ENCODE measurements at places on chromosomes 4 and X.

DNA sequence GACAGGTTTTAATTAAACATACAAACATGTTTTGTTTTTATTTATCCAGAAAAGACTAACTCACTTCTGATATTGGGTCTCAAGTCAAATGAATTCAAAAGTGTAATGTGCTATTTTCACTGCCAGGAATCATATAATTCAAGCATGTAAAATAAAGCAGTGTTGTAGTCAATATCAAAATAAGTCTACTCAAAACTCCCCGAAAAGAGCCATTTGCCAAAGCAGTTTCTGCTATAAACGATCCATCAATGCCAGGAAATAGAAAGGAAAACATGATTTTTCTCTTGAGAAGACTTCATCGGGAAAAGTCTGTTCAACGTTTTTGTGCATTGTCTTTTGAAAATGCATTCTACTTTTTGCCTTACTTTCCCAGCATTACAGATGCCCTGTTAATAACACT, 633.3 kb downstream of the FAT4 start:
- no peak for DNase-seq

DNA sequence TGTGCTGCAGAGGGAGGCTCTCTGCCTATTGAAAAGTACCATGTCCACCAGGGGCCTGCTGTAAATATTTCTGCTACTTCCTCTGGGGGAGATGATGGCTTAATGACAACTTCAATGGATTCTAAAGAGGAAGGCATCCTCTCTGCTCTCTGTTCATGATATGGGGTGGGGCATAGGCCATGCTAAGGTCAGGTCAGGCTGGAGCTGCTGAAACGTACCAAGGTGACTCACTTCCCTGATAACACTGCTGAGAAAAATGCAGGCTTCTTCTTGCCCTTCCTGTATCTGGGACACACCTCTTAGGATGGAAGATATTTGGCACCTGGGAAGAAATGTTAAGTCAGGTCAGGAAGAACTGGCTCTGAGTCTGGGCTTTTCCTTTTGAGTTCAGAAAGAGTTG, 31.5 kb downstream of the HS3ST1 start:
- DNase-seq = no peak

- DNase-seq = no peak
Measured at GRCh38 chr4:83644677-83645659, 109.1 kb downstream of the GPAT3 start.

DNA sequence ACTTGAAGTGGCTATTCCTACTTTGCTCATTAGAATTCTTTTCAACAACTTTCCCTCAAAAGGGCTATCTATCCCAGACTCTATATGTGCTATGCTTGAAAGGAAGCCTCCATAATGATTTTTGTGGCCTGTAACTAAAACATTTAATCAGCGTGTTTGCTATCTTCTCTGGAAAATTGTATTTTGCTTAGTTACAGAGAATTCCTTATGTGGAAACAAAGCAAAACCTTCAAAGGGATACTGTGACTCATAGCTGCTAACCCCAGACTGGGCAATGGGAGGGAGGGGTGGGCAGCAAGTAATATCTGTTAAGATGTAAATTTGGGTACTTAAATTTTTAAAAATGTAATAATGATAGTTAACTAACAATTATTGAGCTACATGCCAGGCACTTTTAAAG, 3.7 kb downstream of the SLC25A14 start:
- no peak for DNase-seq

DNA sequence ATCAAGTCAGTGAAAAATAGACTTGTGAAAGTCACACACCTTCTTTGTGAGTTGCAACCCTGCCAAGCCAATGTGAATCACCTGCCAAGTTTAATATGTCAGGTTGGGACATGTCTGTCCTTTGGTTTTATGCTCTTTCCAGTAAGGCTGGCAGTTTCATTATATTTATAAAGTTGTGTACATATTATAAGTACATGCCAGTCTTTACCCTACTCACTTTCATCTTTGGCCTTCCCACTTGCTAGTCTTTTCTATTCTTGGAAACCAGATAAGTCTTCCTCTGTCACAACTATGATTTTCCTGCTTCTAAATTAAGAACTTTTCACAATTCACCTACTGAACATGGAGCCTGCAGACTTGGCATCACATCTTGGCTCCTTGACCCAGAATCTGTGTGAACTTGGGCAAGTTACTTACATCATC, 680.7 kb upstream of the BOD1L1 start:
- DNase-seq = no peak

DNA sequence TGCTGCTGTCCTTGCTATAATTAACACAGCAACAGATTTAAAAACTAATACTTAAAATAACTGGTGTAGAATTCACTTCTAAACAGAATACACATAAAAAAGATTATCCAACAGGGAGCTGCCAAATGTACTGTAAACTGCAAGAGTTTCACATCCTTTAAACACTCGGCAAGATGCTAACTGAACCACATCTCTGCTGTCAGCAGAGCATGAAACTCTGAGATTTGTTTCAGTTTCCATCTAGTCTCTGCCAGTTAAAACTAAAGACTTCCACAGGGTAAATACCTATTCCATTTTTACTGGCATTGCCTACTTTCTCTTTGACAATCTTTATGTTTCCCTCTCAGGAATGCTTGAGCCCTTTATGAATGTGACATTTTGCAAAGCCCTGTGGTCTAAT, 127.7 kb downstream of the SLC7A11 start:
- DNase-seq = no peak

DNA sequence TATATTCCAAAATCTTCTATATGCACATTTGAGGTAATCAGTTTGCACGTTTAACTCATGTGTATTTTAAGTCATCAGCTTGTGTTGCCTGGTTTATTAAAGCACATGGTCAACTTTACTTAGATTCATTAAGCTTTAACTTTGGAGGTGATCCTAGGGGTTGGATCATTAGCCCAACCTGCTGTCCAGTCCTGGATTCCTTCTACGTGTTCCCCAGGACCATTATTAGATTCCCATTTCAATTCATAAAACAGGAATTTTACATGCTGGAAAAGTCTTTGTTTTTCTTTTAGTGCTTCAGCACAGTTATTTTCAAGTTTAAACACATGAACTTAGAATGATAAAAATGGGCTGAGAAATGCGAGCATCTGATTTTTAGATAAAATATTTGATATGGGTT, 132.5 kb downstream of the SORBS2 start:
- DNase-seq = no peak

DNA sequence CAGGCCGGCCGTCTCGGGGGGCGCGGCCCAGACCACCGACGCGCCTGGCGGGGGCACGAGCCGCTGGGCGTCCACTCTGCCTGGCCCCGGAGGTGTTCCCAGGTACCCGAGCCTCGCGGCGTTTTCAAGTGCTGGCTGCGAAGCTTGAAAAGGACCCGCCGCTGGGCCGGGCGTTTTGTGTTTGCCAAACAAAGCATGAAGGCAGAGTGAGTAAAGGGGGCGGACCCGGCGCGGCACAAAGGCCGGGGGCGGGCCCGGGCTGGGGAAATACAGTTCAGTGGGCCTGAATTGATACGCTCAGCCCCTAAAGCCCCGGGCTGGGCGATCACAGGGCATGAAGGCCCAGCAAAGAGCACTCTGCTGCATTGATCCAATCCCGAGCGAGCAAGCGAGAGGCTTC, 65.4 kb downstream of the SOX3 start:
- no peak for DNase-seq

- DNase-seq = no peak
Measured at GRCh38 chr4:24497221-24497620, 87.1 kb downstream of the DHX15 start.

GRCh38 chr4:48979914-48980579, 6.0 kb upstream of the CWH43 start:
- DNase-seq = no peak

DNA sequence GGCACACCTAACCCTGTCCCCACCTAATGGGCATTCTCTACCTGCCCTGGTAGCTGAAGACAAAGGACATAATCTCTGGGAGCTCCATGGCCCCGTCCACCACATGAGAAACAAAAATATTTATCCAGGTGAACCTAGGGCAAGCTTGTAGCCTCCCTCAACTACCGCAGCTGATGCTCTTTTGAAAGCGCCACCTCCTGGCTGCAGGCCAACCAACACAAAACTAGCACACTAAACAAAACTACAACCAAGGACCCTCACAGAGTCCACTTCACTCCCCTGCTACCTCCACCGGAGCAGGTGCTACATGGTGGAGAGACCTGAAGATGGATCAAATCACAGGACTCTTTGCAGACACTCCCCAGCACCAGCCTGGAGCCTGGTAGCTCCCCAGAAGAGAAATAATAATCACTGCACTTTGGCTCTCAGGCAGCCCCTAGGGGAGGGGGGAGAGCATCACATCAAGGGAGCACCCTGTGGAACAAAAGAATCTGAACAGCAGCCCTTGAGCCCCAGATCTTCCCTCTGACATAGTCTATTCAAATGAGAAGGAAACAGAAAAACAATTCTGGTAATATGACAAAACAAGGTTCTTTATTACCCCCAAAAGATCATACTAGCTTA, 111.3 kb upstream of the ATP8A1 start:
- no peak for DNase-seq

DNA sequence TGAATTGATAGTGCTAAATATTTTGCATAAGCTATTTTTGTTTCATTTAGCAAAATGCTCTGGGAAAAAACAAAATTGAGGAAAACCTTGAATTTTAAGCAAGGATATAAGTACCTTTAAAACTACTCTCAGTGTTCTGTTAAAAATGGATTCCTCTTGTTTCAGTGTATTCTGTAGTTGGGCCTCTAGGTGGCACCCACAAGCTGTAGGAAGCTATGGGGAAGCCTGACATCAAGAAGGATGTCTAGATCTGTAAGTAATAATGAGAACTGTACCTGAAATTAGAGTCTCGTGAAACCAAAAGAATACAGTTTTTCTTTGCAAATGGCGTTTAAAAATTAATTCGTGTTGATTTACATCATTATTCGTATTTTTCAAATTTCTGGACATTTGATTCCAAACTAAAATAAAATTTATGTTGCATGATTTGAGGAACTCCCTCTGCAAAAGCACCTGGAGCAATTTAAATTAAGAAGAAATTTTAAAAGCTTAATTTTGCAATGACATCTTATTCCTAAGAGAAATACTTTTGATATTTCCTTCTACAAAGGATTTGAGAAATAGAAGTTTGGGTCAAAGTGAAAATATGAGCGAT, 51.2 kb downstream of the TMPRSS11E start:
- DNase-seq = peak; percentile 22

- no peak for DNase-seq
Measured at GRCh38 chr4:15147714-15148113, 145.4 kb downstream of the CPEB2 start.

DNA sequence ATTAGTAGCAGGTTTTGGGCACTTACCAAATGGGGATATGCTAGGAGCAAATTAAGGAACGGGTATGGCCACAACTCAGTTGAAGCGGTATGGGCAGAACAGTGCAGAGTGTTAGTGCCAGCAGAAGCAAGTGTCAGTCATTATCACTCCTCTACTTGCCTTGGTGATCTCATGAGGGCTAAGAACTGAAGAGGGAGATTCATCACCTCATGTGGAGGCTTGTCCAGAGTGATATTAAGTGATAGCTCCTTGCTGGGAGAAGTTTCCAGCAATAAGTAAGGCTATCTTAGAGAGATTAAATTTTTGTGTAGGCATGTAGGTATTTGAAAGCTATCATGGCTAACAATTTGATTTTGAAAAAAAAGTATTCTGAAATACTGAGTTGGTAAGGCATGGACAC, 615.4 kb upstream of the SMIM31 start:
- no peak for DNase-seq

GRCh38 chrX:150084496-150085229, 146.4 kb upstream of the EOLA2 start:
- DNase-seq = no peak

- DNase-seq = no peak
Measured at GRCh38 chr4:110196871-110197528, 1.4 kb downstream of the ELOVL6 start.

- DNase-seq = no peak
Measured at GRCh38 chrX:102983205-102983604, 46.1 kb downstream of the RAB40AL start.

DNA sequence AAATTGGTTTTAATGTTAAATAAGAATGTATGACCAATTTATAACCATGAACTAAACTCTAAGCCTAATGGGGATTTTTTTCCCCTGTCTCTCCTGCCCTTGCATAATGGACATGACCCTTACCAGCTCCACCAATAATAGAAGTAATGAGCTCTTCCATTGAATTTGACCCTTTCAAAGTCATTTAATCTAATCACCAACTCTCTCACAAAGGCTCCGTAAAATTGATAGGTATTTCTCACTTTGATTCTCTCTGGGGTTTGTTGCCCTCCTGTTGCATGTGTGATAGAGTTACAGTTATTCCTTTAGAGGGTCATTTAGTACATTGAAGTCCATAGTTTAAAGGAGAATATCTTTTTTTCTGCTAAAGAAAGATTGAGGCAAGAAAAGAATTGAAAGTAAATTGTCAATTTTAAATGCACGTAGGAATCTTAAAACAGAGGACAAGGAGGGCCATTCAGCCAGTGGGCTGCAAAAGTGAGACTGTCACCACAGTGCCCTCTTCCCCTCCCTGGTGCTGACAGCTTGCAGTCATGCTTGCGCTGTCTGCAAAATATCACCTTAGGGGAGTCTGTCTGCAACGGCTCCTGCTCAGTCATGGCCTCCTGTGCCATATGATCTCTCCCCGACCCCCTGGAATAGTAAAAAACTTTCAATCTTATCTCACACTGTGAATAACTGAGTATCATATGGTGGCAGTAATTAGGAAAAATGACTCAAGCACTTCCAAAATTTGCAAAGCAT, 307.5 kb upstream of the GNPDA2 start:
- DNase-seq = no peak

- DNase-seq = no peak
Measured at GRCh38 chr4:13092702-13093101, 391.4 kb downstream of the RAB28 start.

DNA sequence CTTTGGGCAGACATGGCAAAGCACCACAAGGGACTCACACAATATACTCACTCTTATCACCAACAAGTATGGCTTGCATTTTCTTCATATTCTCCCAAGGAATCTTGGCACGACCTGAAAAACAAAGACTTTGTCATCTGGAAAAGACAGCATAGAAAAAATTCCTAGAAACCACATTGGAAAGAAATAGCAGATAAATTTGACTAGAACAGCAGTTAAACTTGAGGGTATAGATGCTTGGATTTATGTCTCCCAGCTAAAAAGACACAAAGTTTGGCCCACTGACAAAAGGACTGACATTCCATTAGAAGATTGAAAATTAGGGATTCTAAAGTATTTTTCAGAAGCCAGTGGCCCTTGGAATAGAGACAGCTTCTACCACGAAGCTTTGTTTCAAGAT, 6.9 kb upstream of the VEGFC start:
- no peak for DNase-seq

DNA sequence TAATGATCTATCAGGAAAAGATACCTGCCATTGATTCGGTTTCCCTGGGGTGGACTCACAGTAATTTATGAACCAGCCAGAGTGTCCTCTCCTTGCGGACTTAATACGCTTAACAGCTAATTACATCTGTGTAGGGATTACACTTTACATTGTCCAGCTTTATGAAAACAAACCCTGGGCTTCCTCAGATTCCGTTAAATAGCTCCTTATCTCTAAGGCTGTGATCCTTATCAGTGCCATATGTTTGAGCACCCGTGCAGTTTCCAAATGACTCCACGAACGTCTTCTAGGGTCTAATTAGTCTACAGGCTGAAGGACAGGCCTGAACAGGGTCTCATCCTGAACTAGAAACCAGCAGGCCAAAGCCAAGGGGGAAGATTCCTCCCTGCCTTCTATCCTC, 56.9 kb downstream of the KDR start:
- DNase-seq = no peak

GRCh38 chrX:9315086-9315485, 149.8 kb upstream of the TBL1X start:
- DNase-seq = no peak

Data from stimulated activated CD8-positive, alpha-beta memory T cell treated with anti-CD3 and anti-CD28 coated beads, Interleukin-15, amount 100 ng/mL, for 1 hour (primary cell).